ENCODE measurements at places on chromosomes 7 and 10.

GRCh38 chr7:79624336-79624735 lies 170.9 kb upstream of the MAGI2 start:
- DNase-seq = no peak

- DNase-seq = no peak
These were observed 55.4 kb upstream of the KIAA1217 start for GRCh38 chr10:24153537-24153936.

DNA sequence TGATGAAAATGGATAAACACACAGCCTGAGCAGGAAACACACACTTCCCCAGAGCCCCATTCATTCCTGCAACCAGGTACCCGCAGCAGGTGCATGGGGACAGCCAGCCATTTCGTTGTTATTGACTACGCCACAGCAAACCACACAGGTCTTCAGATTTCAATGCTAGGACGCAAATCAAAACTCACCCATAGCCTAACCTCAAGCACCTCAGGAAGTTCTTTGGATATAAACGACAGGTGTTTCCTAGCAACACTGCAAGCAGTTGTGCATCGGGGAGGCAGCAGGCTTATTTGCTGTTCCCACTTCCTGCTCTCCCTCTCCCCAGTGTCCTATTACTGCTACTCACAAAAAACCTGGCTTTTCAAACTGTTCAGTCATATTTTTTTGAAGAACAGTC lies 176.5 kb upstream of the FRMD4A start:
- peak; percentile 51 for DNase-seq

- DNase-seq = no peak
These were observed 123.3 kb downstream of the TMEM26 start for GRCh38 chr10:61329854-61330253.

DNA sequence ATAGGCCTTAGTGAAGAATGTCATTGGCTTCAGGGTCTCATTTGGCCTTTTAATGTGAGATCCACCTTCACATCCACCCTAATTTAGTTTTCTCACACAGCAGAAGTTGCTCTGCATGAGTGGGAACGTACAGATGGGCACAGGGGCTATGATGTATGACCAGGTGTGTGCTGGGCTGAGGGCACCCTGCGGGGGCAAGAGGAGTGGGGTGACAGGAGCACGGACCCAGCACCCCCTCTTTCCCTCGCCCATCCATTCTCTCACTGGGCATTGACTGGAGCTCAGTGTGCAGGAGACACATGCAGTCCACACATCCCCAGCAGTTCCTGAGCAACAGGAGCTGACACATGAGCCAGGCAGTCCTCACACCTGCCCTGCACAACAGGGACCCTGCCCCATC lies 95.1 kb upstream of the PPP2R2D start:
- DNase-seq = no peak

GRCh38 chr7:90629297-90629918 lies 33.3 kb downstream of the CDK14 start:
- peak; percentile 39 for DNase-seq

GRCh38 chr7:129835569-129835968 lies 117.2 kb downstream of the UBE2H start:
- DNase-seq = no peak

DNA sequence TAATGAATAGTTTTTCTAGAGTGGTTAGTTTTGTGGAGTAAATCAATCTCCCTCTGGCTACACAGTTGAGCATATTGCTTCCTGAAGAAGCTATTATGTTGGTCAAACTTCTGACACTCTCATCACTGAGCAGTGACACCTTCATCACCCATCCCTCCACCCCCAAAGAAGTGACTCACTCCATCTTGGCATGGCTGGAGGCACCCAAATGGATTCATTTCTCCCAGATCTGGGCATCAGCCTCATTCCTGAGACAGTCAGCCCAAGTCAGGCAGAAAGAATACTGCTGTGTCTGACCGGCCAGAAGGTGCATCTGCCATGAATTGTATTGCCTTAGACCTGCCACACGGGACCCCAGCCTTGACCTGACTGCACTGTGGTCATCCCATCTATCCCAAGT lies 117.0 kb upstream of the HABP2 start:
- no peak for DNase-seq

- DNase-seq = no peak
These were observed 24.4 kb downstream of the PAPSS2 start for GRCh38 chr10:87684001-87684638.

DNA sequence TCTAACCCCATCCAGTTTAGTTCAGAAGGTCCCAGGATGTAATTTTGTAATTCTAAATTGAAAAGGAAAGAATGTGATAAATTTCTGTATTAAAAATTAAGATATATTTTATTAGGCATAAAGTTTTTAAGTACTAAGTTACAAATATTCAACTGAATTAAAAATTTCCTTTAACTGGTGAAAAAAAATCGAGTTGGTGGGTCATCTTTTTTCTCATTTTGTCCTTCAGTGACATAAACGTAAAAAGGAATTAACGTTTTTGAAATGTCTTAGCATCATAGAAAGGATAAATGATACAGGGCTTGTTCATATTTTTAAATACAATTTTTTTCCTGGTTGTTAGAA lies 88.5 kb downstream of the BTRC start:
- no peak for DNase-seq

DNA sequence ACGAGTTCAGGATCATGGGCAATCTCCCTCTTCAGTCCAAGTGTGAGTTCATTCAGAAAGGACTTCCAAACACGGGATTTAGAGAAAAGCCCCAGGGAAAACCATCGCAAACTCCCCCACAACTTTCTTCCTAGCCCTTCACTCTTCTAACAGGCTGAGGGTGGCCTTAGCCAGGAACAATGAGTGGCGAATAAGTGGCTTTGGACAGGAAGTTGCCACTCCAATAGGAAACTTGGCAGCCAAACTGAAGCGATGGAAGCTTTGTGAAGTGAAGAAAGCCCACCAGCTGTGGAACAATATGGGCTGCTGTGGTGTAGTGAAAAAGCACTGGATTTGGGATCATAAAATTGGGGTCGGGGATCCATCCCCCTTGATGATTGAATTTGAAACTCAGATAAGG lies 193.2 kb downstream of the TEX36 start:
- DNase-seq = no peak

DNA sequence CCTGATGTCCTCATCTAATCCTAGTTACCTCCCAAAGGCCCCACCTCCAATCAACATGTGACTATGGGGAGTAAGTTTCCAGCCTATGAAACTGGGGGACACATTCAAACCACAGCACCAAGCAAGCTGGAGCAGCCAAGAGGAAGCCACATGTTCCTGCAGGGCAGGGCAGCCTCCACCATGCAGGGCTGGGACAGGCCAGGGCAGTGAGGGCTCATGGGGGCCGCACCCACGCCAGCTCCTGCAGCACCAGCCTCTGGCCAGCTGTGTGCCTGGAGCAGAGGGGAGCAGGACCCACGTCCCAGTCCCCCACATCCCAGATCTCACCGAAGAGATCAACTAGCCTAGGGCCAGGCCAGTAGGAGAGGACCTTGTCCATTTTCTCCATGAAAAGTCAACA lies 85.9 kb upstream of the INSIG1 start:
- no peak for DNase-seq

- peak; percentile 79 for DNase-seq
These were observed 53.6 kb downstream of the PYROXD2 start for GRCh38 chr10:98361131-98362025.
